SIG-M5 (cell line): ENCODE measurements at places on chromosomes 6 and 20.

DNA sequence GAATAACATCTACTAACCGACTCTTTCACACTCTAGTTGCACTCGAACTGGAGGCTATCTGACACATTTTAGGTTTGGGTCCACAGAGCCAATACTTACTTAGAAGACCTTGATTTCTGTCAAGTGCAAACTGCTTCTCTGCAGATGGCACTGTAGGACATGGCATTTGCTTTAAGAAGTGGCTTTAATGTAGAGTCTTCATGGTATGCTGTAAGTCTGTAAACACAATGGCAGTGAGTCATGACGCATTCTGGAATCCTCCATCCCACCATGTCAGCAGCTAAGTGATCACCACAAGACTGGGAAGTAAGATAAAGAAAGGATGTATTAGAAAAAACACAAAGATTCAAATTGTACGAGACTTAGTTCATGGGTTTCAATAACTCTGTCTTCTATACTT lies 377.0 kb upstream of the NOX3 start:
- no peak for DNase-seq

DNA sequence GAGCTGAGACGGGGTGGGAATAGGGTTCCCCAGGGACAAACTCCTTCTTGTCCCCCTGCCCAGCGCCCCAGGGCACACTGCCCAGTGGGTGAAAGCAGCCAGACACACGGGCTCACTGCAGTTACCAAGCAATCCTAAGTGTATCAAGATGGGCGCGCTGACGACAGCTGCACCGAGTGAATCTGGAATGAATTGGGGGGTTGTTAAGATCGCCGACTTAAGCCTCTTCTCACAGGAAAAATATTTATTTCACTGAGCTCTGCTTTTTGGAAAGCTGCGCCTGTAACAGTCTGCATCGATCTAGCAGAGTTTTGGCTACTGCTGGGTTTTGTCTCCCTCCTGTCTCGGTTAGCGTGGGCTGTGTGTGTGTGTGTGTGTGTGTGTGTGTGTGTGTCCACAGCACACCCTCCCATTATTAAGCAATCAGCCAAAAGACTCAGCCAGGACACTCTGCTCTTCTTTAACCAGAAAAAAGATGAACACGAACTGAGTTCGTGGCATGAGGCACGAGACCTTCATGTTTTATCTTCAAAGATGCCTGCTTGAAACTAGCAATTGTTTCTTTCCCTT lies 35.9 kb downstream of the RIPOR3 start:
- DNase-seq: no peak

DNA sequence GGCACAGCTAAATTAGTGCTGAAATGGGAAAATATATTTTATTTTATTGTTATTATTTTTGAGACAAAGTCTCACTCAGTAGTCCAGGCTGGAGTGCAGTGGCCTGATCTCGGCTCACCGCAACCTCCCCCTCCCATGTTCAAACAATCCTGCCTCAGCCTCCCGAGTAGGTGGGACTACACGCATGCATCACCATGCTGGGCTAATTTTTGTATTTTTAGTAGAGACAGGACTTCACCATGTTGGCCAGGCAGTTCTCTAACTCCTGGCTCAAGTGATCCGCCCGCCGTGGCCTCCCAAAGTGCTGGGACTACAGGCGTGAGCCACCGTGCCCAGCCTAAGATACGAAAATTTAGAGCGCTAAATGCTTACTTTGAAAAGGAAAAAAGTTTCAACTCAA lies 4.8 kb downstream of the RAB23 start:
- DNase-seq: no peak

GRCh38 chr20:60408435-60408834 lies 450.2 kb downstream of the CDH26 start:
- no peak for DNase-seq

GRCh38 chr6:40074306-40075055 lies 140.2 kb upstream of the MOCS1 start:
- DNase-seq: no peak

DNA sequence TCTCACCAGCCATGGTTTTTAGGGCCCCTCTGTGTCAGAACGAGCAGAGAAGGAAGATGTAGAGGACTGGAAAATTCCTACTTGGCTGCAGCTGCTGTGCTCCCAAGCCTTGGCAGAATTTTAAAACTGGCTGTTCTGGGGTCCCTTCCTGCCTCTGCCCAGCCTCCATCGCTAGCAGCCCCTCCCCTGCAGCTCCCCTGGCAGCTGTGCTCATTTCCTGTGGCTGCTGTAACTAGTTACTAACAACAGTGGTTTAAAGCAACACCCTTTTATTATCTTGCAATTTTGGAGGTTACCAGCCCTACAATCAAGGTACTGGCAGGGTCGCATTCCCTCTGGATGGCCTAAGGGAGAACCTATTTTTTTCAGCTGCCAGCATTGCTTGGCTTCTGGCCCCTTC lies 3.7 kb upstream of the CST11 start:
- DNase-seq: no peak

GRCh38 chr6:4777394-4777935 lies 1.3 kb downstream of the CDYL start:
- DNase-seq: no peak

DNA sequence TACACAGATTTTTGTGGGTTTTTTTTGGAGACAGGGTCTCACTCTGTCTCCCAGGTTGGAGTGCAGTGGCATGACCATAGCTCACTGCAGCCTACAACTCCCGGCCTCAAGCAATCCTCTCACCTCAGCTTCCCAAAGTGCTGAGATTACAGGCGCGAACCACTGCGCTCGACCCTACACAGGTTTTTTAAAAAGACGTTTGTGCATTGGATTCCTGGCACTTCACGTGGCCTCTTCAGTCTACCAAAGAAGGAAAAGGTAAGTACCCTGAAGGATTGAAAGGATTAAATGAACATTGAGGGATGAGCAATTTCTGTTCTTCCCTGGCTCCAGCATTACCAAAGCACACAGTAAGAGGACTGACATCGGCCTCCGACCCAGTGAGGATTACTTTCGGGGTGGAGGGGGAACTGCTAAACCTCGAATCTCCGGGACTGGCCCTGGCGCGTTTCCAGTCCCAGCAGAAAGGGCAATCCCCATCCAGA lies 556 bp upstream of the YWHAB start:
- DNase-seq: no peak

GRCh38 chr6:160078883-160079685 lies 42.5 kb upstream of the SLC22A1 start:
- DNase-seq: no peak

DNA sequence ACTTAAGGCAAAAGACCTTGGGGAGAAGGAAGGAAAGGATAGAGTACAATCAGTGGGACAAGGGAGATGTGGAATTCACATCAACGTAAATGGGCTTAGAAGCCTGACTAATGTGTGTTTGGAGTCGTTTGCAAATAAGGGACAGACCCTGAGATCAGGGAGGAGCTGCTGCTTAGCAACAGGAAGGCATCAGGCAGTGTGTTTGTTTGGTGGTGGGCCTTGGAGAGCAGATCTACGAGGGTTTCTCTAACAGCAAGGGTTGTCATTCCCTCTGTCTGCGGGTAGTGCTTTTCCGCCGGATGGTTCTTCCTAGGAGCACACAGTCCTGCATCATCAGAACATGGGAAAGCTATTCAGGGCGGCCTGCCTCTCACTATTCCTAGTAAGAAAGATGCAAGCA lies 40.4 kb downstream of the C6orf118 start:
- DNase-seq: no peak

GRCh38 chr6:160775792-160776580 lies 73.9 kb downstream of the PLG start:
- DNase-seq: no peak

GRCh38 chr6:24994812-24995211 lies 59.1 kb upstream of the RIPOR2 start:
- no peak for DNase-seq

GRCh38 chr20:24531202-24531601 lies 61.8 kb downstream of the SYNDIG1 start:
- DNase-seq: no peak

GRCh38 chr6:52405243-52405642 lies 14.9 kb upstream of the EFHC1 start:
- DNase-seq: no peak

DNA sequence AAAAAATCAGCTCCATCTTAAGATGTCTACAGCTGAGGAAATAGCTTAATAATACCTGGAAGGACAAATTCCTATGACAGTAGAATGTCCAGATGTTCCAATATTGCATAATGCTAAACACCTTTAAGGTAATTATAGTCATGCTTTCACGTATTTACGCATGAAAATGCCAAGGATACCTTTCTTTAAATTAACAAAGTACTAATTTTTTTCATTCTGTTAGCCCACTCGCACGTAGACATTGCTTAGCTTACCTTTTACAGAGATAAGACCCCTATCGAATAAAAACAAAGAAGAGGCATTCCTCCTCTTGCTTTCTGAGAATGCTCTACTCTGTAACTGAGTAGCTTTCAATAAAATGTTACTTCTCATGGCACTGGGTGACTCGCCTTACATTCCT lies 4.4 kb upstream of the GSTA4 start:
- DNase-seq: no peak

DNA sequence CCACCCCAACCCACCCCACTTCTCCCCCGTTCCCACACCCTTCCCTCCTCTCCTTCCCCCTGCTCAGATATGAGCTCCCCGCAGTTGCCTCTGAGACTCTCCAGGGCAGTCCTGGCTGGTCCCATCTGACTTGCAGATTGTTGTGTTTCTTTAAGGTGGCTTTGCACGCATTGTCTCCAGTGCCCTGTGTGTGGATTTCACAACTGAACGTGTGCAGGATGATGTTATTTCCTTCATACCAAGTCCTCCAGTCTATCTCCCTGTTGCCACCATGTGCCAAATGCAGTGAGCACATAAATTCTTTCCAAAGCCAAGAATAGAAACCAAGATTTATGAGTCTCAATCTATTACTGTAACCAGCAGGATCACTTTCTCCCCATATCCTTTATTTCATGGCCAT lies 79.1 kb downstream of the TMEM242 start:
- no peak for DNase-seq

DNA sequence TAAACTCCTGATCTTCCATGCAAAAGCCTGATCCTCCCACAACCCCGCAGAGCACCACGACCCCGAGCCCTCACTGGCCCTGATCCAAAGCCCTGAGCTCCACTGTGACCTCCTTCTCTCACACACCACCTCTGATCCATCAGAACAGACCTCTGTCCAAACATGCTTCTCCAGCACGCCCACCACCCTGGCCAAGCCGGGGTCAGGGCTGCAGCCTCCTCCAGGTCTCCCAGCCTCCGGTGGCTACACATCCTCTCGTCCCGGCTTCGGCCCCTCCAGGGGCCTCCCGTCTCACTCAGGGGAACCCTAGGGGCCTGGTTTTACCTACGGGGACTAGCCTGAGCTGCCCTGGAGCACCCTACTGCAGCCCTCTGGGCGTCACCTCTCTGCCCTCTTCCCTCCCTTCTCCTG lies 49.1 kb downstream of the FOXF2 start:
- DNase-seq: no peak

GRCh38 chr6:158817728-158818580 lies 1.2 kb downstream of the EZR start:
- no peak for DNase-seq

DNA sequence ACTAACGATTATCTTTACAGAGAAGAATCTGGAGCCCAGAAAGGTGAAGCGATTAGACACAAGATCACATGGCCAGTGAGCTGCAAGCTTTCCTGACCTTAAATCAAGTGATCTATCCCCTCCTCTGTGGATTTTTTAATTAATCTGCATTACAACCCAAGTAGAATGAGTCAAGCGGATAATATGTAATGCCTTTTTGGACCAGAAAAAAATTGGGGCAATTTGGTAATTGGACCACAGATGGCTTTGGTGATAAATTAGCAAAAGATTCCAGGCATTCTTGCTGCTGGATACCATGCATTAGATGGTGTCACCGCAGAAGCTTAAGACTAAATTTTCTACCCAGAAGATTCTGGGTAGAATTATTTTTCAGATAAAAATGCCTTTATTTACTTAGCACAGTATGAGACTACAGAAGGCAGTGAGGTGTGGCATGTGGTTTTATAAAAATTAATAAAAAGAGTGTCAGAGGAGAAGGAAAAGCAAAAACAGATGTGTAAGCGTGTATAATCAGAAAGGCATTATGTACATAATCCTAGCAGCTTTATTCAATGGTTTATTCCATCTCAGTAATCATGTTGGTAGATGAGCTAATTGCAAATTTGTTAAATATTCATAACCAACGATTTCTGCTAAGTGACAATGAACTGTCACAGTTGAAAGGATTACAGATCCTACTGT lies 53.9 kb upstream of the PCSK2 start:
- no peak for DNase-seq
